ENCODE measurements at places on chromosomes 5 and 9. TPM values are rescaled to one million over a fixed set of nuclear protein-coding genes. Genes with fewer than 3 reads are reported as not detected.

The ZNF484 gene
- total RNA-seq = 11.8 TPM

The SPATA31A5 gene
- not detected for total RNA-seq

The FAM153A gene
- not detected for total RNA-seq

The HAPLN1 gene
- total RNA-seq = 0.56 TPM

- H3K36me3 ChIP-seq = peaks cover 1% of the 10 kb centered on the region
- peaks cover 9% of the 10 kb centered on the region for H3K4me1 ChIP-seq
- no peak for DNase-seq
- no peak overlapping the region for H3K27ac ChIP-seq
- H3K4me3 ChIP-seq = no peak overlapping the region
- no peaks in the 10 kb centered on the region for H3K27me3 ChIP-seq
These were observed 289.6 kb downstream of the GLIS3 start for GRCh38 chr9:4010309-4010708.

DNA sequence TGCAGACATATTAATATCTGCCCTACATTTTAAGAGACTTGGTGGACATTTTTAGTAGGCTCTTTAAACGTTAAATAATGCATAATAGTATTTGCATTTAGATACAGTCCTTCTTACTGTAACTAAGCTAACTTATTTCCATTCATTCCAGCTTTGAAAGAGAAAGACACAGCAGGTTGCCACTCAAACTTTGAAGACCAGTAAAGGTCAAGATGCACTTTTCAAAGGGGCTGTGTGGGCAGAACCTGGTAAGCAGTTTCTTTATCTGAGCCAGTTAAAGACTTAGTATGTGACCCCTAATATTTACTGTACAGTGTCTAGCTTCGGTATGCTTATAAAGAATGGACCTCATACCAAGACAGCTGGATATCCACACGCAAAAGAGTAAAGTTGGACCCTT, 20.8 kb downstream of the PLGRKT start:
- H3K4me3 ChIP-seq = no peak overlapping the region
- H3K36me3 ChIP-seq = no peaks in the 10 kb centered on the region

DNA sequence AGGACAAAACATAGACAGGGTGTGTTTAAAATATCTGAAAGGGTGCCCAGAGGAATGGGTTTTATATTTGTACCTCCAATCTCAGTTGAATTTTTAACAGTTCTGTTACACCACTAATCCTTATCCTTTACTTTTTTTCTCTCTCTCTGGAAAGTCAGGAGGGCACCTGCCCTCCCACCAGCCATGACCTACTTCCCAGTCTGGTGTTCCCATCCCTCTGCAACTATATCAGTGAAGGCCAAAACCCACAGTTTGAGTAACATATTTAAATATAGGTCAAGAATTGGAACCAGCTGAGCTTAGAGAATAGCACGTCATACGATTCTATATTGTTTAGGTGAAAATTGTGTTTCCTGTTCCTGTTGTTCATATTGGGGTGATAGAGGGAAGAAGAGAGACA, 229.8 kb downstream of the NTRK2 start:
- H3K4me1 ChIP-seq = no peaks in the 10 kb centered on the region
- H3K36me3 ChIP-seq = no peaks in the 10 kb centered on the region
- no peak for DNase-seq

DNA sequence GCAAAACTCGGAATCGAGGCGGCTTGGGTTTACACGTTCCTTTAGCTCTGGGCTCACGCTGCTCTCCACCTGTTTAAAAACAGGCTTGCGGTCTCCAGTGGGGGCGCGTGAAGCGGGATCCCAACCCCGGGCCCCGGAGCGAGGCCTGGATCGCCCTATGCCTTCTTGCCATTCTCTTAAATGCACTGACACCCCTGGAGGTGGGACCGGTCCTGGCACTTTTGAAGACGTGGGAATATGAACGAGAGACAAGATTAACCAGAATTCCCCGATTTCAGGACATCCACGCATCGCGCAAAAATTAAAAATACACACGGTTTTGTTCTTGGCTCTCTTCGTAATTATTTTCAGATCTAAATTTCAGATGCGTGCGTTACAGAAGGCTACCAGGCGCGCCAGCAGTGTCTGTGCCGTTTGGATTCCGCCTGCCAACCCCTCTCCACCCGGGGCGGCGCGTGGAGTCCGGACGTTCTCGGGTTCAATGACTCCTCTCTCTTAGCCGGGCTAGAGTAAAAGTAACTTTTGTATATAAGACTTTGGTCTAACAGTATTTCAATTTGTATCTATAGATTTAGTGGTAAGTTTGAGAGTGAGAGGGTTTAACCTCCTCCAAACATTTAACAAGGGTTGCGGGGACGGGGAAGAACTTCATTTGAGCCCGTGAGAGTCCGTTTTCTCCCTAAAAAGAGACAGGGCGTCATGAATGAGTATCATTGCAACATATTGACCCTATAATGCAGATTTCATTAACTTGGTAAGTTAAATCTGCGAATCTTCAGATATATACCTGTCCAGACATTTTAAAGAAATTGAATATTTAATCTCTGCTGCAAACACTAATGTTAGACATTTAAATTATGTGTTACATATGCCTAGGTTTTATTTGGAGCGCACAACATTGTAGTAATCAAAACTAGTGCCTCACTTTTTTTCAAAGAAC, 3.8 kb downstream of the FOXD1 start:
- H3K36me3 ChIP-seq = peaks cover 8% of the 10 kb centered on the region
- H3K4me3 ChIP-seq = peak overlapping the region; percentile 37
- peaks cover 15% of the 10 kb centered on the region for H3K4me1 ChIP-seq
- peak overlapping the region; percentile 44 for H3K27ac ChIP-seq
- no peaks in the 10 kb centered on the region for H3K27me3 ChIP-seq

DNA sequence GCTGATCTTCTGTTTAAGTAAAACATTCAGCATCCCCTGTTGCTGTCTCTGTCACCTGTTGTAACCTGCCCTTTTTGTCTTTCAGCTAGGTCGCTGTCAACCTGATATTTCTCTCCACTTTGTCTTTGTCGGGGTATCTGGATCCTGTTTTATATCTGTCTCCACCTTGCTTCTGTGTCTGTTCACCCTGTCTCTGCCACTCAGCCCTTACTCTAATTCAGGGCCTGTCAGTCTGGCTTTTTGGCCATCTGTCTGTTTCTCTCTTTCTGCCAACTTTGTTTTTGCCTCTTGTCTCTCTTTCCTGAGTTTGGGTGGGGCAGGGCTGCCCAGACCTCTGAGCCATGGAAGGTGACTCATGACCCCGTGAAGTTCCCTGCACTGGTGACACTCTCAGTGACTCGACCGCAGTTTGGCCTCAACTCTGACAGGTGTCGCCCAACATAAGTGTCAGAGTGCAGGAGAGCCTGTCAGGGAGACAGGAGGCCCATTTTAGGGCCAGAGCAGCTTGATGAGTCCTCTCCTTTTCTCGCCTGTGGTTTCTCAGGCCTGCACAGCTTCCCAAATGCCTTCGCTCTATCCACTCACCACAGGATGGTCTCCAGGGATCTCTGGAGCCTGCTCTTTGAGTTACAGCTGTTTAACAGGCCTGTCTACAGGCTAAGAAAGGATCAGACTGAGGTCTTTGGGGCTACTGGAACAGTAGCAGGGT, 868 bp downstream of the ZBTB43 start:
- peak; percentile 39 for DNase-seq
- H3K27me3 ChIP-seq = no peaks in the 10 kb centered on the region
- peaks cover 4% of the 10 kb centered on the region for H3K4me1 ChIP-seq
- peak overlapping the region; percentile 78 for H3K4me3 ChIP-seq
- H3K27ac ChIP-seq = peak overlapping the region; percentile 85
- H3K36me3 ChIP-seq = no peaks in the 10 kb centered on the region

- H3K27me3 ChIP-seq = no peaks in the 10 kb centered on the region
- no peaks in the 10 kb centered on the region for H3K36me3 ChIP-seq
- peaks cover 10% of the 10 kb centered on the region for H3K4me1 ChIP-seq
- no peak overlapping the region for H3K4me3 ChIP-seq
These were observed 194.5 kb downstream of the NR3C1 start for GRCh38 chr5:143208781-143209510.

GRCh38 chr5:158487664-158488063, 612.1 kb downstream of the EBF1 start:
- no peaks in the 10 kb centered on the region for H3K36me3 ChIP-seq
- H3K27me3 ChIP-seq = no peaks in the 10 kb centered on the region
- no peak overlapping the region for H3K4me3 ChIP-seq
- no peak overlapping the region for H3K27ac ChIP-seq

DNA sequence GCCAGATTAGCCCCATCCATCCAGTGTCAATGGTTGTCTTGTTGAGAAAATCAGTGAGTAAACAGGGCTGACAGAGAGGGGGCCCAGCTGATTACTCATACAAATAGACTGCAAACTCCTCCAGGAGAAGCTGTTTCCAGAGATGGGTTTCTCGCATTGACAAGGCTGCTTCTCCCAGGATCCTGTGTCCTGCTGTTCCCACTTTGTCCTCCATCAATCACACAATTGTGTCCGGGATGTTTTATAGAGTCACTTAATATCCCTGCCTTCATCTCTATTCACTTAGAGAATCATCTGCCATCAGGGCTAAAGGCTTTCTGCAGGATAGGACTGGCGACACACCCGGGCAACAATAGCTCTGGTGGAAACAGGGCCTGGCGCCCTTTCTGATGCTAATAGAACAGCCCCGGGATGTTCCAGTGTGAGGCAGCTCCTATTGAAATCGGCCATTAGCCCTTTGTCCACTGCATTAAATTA, 71.7 kb upstream of the TBCA start:
- peaks cover 6% of the 10 kb centered on the region for H3K4me1 ChIP-seq
- no peak overlapping the region for H3K4me3 ChIP-seq
- H3K36me3 ChIP-seq = no peaks in the 10 kb centered on the region
- no peak overlapping the region for H3K27ac ChIP-seq

DNA sequence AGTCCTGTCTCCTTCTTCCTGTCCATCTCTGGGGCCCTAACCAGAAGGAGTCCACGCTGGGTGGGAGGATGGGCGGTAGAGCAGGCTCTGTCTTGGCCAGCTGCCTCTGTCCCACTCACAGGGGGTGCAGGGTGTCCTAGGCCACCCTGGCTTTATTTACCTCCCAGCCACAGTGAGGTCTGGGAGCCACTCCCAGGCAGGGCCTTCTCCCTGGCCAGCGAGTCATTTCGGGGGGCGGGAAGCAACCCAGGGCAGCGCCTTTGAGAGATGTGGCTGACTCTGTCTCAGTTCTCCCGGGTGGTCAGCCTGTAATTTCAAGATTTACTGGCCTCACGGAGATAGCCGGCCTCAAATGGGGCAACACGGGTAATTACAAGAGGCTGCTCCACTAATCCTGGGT, 67.4 kb upstream of the PTCH1 start:
- H3K4me1 ChIP-seq = no peaks in the 10 kb centered on the region
- H3K36me3 ChIP-seq = no peaks in the 10 kb centered on the region
- H3K27ac ChIP-seq = no peak overlapping the region
- DNase-seq = no peak
- no peak overlapping the region for H3K4me3 ChIP-seq

DNA sequence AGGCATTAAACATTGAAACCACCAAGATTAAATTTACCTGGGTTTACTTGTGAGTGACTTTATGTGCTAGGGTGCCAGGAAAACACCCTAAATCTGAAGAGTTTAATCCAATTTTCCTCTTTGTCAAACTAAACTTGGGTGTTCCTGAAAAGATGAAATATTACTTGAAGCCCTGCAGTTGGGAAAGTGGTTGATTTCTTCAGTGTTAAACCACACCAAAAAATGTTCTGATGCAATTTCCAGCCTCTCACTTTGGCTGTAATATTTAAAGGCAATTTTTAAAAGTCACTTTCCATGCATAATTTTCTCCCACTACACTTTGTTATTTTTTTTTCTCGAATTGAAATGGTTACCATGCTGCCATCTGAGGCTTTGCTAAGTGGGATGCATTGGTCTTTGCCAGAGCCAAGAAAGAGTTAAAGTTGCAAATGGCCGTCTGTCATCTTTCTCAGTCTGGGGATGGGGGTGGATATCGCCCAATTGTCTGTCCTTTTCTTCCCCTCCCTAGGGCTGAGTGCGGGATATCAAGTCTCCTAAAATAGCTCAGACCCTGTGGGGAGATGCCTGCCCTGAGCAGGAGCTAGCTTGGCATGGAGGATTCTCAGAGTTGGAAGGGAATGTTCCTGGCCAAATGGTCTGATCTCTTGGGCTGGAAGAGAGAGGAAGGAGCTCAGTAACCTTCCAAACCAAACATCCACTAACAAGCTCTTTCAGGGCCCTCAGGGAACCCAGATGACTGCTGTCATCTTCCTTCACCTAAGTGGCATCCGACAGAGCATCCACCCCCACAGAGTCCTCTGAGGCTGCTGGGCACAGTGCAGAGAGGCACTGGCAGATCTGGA, 13.6 kb upstream of the SHB start:
- no peak for DNase-seq
- H3K27ac ChIP-seq = no peak overlapping the region
- H3K27me3 ChIP-seq = no peaks in the 10 kb centered on the region
- no peak overlapping the region for H3K4me3 ChIP-seq
- no peaks in the 10 kb centered on the region for H3K36me3 ChIP-seq
- H3K4me1 ChIP-seq = peaks cover 11% of the 10 kb centered on the region

- H3K4me1 ChIP-seq = peaks cover 4% of the 10 kb centered on the region
- H3K4me3 ChIP-seq = no peak overlapping the region
- no peak for DNase-seq
These were observed 49.1 kb downstream of the SH3TC2 start for GRCh38 chr5:149013796-149014195.

DNA sequence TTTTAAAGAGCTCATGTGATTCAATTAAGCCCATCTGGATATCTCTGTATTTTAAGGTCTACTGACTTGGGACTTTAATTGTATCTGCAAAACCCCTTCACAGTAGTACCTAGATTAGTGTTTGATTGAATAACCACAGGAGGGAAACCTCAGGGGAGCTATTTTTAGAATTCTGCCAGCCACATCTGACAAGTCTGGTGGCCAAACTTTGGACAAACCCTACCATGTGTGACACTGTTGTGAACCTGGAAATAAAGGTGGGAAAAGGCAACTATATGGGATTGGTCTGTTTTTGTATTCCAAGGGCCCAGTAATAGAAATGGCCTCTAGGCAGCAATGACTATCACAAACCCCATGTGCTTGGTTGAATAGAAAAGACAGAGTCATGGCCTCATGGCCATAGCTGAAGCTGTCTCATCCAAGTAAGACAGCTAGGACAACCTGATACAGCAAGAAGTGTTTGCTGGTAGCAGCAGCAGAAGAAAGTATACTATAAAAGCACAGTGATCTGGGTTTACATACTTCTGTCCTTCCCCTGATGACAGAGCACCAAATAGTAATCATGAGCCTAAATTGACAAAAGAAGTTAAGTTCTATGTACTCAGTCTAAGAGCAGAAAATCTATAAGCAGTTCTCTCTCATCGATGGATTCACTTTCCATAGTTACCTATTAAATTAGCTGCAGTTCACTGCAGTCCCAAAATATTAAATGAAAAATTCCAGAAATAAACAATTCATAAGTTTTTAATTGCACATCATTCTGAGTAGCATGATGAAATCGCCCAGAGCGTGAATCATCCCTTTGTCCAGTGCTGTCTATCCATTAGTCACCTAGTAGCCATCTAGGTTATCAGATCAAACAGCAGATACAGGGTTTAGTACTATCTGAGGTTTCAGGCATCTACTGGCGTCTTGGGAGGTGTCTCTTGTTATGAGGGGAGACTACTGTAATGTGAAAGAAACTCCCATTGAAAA, 189.8 kb downstream of the ARHGAP26 start:
- H3K36me3 ChIP-seq = no peaks in the 10 kb centered on the region
- no peaks in the 10 kb centered on the region for H3K27me3 ChIP-seq
- DNase-seq = peak; percentile 86
- no peak overlapping the region for H3K27ac ChIP-seq

All from IMR-90 (cell line).